Effector memory CD8-positive, alpha-beta T cell (primary cell): ENCODE measurements at places on chromosomes 1 and 21.

- no peak for DNase-seq
Observed at GRCh38 chr1:157844089-157844830, 2.7 kb upstream of the CD5L start.

DNA sequence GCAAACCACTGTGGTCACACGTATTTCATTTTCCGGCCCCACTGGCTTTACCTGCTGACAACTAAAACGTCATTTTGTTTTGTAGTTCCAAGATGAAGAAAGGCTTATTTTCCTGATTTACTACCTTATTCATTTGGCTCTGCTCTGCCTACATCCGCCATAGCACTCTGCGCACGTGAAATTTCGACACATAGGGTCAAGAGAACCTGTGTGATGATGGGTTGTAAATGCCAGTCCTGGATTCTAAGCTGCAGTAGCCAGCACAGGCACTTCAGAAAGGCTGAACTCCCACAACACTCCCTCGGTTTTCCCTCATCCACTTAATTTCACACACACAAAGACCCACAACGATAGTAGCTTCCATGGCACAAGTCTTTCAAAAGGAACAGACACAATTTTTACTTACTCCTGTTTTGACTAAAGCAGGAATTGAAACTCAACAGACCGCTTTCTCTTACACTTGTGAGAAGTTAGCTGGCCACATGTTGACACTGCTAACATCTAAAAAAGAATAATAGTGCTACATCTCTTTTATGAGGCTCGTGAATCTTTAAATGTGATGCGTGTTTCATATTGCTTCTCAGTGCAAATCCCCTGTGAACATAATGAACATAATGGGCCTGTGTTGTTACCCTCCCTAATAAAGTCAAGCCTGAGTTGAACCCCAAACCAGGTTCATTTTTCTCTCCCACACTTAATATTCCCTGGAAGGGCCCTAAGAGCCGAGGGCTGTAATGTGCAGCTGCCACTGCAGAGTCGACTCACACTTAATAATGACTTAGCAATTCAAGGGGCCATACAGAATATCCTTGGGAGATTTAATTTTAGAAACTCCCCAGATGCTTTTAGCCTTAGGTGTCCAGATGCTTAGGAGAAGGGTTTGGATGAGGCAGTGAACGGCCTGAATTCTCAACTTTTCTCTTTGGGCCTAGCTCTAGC is 1.5 kb upstream of the RUNX1 start:
- DNase-seq, result no peak

DNA sequence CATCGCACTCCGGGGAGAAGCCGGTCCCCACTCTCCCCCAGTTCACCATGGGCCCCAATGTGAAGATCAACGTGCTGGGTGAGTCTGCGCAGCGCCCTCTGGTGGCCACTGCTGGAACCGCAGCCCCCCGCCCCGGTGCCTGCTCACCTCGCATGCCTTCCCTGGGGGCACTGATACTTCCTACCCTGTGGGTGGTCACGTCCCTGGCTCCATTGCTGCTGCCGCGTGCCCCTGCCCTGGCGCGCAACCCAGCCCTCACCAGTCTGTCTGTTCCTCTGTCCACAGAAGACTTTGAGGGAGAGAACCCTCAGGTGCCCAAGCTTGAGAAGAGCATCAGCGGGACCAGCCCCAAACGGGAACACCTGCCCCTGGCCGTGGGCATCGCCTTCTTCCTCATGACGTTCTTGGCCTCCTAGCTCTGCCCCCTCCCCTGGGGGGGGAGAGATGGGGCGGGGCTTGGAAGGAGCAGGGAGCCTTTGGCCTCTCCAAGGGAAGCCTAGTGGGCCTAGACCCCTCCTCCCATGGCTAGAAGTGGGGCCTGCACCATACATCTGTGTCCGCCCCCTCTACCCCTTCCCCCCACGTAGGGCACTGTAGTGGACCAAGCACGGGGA is 7.6 kb downstream of the EFNA3 start:
- peak; percentile 81 for DNase-seq

DNA sequence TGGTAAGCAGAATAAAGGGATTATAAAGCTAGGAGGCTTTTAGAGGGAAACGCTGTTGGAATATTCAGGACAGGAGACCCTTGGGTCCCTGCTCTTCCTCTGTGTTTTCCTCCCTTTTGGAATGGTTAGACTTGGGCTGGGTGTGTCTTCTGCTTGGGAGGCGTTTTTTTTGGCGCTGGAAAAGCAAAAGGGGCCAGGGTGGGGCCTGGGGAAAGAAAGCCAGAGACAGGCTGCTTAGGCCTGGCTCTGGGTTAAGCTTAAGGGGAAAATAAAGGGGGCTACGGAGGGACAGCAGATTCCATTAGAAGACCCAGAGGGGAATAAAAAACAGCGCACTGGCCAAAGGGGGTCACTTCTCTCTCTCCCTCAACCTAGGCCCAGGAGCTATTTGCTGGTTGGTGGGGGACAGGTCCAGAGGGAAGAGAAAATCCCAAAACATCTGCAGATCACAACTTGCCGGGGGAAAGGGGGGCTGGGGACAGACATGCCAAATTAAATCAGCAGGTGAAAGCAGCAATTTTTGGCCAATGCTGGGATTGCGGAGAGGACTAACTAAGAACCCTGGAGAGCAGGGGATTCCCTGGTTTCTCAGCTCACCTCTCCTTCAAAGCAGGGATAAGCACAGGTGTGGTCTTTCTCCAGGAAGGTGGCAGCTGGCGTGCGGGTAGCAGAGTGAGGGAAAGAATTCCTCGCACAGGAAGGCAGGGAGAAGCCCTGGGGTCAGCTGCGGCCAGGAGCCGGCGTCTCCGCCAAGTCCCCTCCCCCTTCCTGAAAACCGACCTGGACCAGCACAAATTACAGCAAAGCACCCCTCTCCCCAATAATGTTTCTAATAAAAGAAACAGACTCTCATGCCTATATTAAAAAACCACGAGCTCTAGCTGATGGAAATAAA is 82.2 kb upstream of the AK4 start:
- DNase-seq, result no peak

- DNase-seq, result no peak
Observed at GRCh38 chr1:53377438-53377841, 49.6 kb upstream of the LRP8 start.

DNA sequence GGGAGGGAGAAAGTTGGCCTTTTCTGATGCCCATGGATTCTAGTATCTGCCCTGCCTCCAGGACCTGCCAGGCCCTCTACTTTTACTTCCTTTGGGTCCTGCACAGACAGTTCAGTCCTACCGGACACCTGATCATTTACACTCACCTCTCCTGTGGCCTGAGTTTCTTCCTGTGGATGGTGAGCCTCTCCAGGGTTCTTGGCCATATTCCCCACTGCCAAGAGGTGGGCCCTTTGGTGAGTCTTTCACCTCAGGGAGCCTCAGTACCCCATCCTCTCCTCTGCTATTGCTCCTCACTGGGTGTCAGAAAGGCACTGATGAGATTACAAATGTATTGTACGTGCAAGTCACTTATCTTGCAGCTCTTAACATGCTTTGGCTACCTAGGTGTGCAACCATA is 81.4 kb upstream of the ETV3 start:
- no peak for DNase-seq

- no peak for DNase-seq
Observed at GRCh38 chr1:85274969-85275453, 1.4 kb downstream of the BCL10 start.

DNA sequence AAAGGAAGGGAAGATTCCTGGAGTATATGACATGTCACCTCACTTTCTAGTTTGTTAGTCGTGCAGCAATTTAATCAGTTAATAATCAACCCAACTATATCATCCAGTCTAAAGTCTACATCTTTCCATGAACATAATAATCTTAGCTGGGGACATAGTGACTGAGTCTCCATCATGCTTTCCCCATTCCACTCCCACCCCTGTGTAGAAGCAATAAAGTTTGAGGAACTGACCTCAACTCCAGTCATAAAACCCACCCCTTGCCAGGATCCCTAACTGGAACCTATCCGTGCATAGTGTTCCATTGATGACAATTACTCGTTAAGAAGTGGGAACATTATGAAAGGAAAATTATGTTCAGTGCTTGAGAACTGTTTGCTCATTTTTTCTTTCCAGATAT is 48.9 kb upstream of the MROH9 start:
- no peak for DNase-seq

DNA sequence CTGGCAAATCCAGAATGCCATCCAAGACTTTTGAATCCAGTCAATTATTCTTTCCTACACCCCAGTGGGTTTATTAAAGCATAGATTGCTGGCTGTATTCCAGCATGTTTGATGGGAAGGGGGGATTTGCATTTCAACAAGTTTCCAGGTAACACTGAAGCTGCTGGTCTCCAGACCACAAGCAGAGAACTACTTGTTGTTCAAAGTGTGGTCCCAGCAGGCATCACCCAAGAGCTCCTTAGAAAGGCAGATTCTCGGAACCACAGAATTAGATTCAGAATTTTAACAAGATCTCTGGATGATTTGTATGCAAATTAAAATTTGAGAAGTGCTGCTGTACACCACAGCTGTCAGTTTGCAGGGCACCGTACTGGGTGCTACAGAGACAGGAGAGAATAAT is 216.3 kb upstream of the FAM78B start:
- no peak for DNase-seq

- DNase-seq, result no peak
Observed at GRCh38 chr1:214008347-214008746, 20.6 kb downstream of the PROX1 start.
